ENCODE measurements at places on chromosomes 4 and X. TPM values are rescaled to one million over a fixed set of nuclear protein-coding genes. Genes with fewer than 3 reads are reported as not detected.

DNA sequence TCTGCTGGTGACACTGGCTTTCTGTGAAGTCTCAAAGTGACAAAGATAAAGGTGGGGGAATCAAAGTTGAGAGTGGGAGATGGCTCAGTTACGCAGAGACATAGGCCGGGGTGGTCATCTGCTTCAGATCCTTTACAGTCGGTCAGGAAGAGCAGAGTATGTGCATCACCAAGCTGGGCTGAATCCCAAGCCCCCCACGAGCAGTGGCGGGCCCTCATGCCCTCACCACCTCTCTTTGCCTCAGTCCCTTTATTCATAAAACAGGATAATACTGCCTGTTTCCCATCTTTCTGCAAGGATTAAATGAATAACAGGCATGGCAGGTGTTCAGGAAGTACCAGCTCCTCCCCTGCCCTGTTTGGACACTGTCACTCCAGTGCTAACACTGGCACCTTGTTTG, 135.6 kb downstream of the EVC2 start:
- no peaks in the 10 kb centered on the region for H3K36me3 ChIP-seq
- H3K27me3 ChIP-seq: no peaks in the 10 kb centered on the region
- no peaks in the 10 kb centered on the region for H3K4me1 ChIP-seq
- DNase-seq: no peak
- H3K4me3 ChIP-seq: no peak overlapping the region

GRCh38 chr4:29311247-29311646, 1408.9 kb upstream of the PCDH7 start:
- H3K4me3 ChIP-seq: no peak overlapping the region
- H3K4me1 ChIP-seq: no peaks in the 10 kb centered on the region
- no peaks in the 10 kb centered on the region for H3K27me3 ChIP-seq

- no peaks in the 10 kb centered on the region for H3K36me3 ChIP-seq
- H3K27ac ChIP-seq: no peak overlapping the region
- no peak for DNase-seq
- H3K4me1 ChIP-seq: no peaks in the 10 kb centered on the region
- no peak overlapping the region for H3K4me3 ChIP-seq
These were observed 57.9 kb upstream of the ETNPPL start for GRCh38 chr4:108820492-108821350.

DNA sequence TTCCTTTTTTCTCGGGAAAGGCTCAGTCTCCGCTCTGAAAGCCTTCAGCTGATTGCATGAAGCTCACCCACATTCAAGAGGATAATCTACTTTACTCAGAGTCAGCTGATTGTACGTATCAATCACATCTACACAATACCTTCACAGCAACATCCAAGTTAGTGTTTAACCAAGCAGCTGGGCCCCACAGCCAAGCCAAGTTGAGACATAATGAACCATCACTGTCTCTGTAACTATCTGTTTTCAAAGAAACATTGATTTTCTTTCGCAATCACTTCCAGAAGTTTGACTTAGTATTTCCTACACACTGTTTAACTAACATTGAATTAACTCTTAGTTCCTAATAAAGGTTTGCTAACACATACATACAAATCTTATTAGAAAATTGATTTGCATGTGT, 40.3 kb downstream of the RWDD4 start:
- H3K27me3 ChIP-seq: no peaks in the 10 kb centered on the region
- DNase-seq: no peak
- H3K27ac ChIP-seq: no peak overlapping the region
- no peaks in the 10 kb centered on the region for H3K36me3 ChIP-seq
- no peaks in the 10 kb centered on the region for H3K4me1 ChIP-seq

GRCh38 chrX:19017271-19017670, 33.4 kb upstream of the PHKA2 start:
- H3K4me3 ChIP-seq: no peak overlapping the region
- no peaks in the 10 kb centered on the region for H3K4me1 ChIP-seq
- no peaks in the 10 kb centered on the region for H3K27me3 ChIP-seq
- DNase-seq: no peak

GRCh38 chr4:184444215-184444952, 30.0 kb downstream of the IRF2 start:
- no peak overlapping the region for H3K27ac ChIP-seq
- no peaks in the 10 kb centered on the region for H3K27me3 ChIP-seq
- peaks cover 3% of the 10 kb centered on the region for H3K36me3 ChIP-seq
- DNase-seq: no peak

DNA sequence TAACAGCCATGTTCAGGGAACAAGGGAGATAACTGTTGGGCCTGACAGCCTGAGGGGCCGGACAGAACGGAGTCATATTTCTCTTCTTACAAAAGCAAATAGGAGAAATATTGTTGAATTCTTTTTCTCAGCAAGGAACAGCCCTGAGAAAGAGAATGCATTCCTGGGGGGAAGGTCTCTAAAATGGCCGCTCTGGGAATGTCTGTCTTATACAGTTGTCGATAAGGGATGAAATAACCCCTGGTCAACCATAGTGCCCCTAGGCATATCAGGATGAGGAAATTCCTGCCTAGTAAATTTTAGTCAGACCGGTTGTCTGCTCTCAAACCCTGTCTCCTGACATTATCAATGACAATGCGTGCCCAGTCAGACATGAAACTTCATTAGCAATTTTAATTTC, 1925.5 kb downstream of the PCDH7 start:
- no peak overlapping the region for H3K4me3 ChIP-seq
- H3K27me3 ChIP-seq: no peaks in the 10 kb centered on the region
- H3K27ac ChIP-seq: no peak overlapping the region
- H3K36me3 ChIP-seq: no peaks in the 10 kb centered on the region
- DNase-seq: no peak

- H3K27me3 ChIP-seq: no peaks in the 10 kb centered on the region
These were observed 4.8 kb upstream of the TENM3 start for GRCh38 chr4:182238355-182238931.

GRCh38 chr4:124437853-124438495, 274.6 kb downstream of the ANKRD50 start:
- no peaks in the 10 kb centered on the region for H3K4me1 ChIP-seq
- H3K27me3 ChIP-seq: no peaks in the 10 kb centered on the region
- DNase-seq: no peak
- H3K36me3 ChIP-seq: no peaks in the 10 kb centered on the region
- H3K4me3 ChIP-seq: no peak overlapping the region

DNA sequence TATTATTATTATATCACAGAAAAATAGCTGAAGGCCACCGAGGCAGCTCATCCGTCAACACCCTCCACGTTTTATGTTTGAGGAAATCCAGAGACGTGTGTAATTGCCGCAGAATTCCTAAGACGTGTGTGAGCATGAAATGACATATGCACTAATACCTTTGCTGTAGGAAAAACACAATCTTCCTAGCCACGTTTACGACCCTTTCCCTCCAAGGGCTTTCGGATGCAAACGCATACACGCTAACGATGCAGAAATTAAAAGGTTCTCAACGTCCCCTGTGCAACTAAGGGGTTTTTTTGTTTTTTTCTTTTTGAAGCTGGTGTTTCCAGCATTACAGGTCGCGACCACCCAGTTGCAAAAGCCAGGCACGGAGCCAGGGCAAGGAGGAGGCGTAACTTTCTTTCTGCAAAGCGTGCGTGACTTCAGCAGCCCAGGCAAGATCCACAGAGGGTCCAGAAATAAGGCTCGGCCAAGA, 33.8 kb downstream of the CRLF2 start:
- no peaks in the 10 kb centered on the region for H3K36me3 ChIP-seq
- H3K4me3 ChIP-seq: no peak overlapping the region
- DNase-seq: no peak
- H3K27me3 ChIP-seq: no peaks in the 10 kb centered on the region
- no peak overlapping the region for H3K27ac ChIP-seq

DNA sequence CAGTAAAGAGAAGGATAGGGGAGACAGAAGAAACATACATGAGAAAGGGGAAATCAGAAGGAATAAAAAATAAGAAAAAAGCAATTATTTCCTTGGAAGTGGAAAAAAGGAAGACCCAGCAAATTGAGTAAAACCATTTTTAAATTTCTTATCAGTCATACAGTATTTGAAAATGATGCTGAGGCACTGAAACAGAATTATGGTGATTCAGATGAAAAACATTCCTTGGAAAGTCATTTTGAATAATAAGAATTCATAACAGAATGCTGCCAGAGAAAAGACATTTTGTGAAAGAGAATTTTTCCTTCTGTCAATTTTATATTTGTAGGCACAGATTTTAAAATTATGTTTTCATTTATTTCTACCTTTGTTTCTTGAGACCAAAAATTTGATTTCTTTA, 895.5 kb upstream of the EPHA5 start:
- H3K4me1 ChIP-seq: no peaks in the 10 kb centered on the region
- DNase-seq: no peak
- H3K27ac ChIP-seq: no peak overlapping the region
- H3K4me3 ChIP-seq: no peak overlapping the region
- no peaks in the 10 kb centered on the region for H3K36me3 ChIP-seq

DNA sequence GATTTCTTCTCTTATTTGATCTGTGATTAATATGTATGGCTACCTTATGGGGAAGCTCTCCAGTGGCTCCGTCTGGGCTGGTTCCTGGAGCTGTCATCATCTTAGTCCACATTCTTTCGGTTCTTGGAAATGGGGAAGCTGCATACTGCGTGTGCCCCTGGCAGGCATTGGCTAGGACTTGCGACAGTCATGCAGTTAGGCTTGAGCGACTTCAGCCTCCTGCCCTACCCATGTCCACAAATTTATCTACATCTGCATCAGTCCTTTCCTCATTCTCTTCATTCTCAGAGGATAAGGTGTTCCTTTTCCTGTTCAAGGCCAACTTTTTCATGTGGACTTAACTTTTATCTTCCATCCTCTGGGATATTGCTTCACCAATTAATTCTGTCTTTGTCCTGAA, 214.2 kb downstream of the RELL1 start:
- H3K27ac ChIP-seq: no peak overlapping the region
- H3K27me3 ChIP-seq: no peaks in the 10 kb centered on the region
- DNase-seq: no peak
- H3K4me3 ChIP-seq: no peak overlapping the region

DNA sequence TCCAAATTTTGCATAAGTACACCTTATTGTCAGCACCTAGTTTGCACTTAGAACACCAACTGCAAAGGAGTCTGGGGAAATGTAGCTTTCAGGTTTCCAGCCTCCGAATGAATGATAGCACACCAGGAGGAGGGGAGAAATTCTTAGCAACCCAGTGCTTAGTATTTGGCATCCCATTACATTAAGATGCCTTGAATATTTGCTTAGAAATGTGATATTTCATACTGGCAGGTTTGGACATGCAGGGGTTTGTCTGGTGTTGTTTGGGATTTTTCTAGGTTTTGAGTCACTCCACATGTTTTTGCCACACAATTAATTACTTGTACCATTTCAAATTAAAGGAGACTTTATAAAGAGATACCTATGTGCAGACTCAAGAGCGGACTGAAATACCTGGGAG, 60.3 kb upstream of the CAMK2D start:
- no peaks in the 10 kb centered on the region for H3K27me3 ChIP-seq
- H3K36me3 ChIP-seq: no peaks in the 10 kb centered on the region

DNA sequence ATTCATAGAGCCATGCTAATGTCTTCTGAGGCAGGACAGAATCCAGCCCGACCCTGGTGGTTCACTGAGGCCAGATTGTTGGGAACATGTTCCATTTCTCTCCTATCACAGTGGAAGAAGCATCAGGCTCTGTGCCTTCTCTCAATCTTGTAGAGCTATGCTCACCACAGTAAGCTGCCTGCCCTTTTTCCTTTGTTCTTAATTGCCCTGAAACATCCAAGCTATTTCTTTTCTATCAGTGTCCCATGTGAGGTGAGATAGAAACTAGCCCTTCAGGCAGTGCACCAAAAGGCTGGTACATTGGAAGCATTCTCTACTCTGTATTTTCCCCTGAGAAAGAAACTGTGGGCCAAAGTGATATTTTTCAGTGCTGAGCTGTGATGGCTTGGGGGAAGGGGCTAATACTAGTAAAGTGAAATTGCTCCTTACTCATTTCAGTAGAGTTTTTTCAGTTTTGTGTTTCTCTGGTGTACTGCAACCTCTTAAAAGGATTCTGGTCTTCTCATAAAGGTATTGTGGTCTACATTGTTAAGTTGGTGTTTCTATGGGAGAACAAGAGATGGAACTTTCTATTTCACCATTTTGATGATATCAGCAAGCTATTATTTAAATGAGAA, 611.2 kb downstream of the RPA4 start:
- no peak overlapping the region for H3K4me3 ChIP-seq
- H3K4me1 ChIP-seq: no peaks in the 10 kb centered on the region
- DNase-seq: no peak
- no peaks in the 10 kb centered on the region for H3K36me3 ChIP-seq
- no peaks in the 10 kb centered on the region for H3K27me3 ChIP-seq
- H3K27ac ChIP-seq: no peak overlapping the region

- no peaks in the 10 kb centered on the region for H3K27me3 ChIP-seq
- H3K36me3 ChIP-seq: peaks cover under 1% of the 10 kb centered on the region
- H3K4me1 ChIP-seq: no peaks in the 10 kb centered on the region
- H3K4me3 ChIP-seq: no peak overlapping the region
- DNase-seq: no peak
These were observed 1.4 kb upstream of the FAM53A start for GRCh38 chr4:1685235-1686150.

DNA sequence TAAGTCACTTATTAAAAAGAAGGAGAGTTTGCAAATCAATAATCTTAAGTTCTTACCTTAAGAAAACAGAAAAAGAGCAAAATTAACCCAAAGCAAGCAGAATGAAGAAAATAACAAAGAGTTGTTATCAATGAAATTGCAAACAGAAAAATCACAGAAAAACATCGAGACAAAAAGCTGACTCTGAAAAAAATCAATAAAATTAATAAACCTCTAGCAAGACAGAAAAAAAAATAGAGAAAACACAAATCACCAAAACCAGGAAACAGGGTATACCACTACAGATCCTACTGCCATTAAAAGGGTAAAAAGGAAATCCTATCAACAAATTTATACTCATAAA, 17.3 kb upstream of the RBM41 start:
- no peaks in the 10 kb centered on the region for H3K4me1 ChIP-seq
- H3K27ac ChIP-seq: no peak overlapping the region
- H3K4me3 ChIP-seq: no peak overlapping the region

GRCh38 chrX:40573763-40574162, 7.0 kb upstream of the ATP6AP2 start:
- no peaks in the 10 kb centered on the region for H3K4me1 ChIP-seq
- H3K27ac ChIP-seq: no peak overlapping the region
- no peak overlapping the region for H3K4me3 ChIP-seq
- no peaks in the 10 kb centered on the region for H3K36me3 ChIP-seq
- DNase-seq: peak; percentile 51

- no peak overlapping the region for H3K27ac ChIP-seq
- DNase-seq: no peak
- H3K4me3 ChIP-seq: no peak overlapping the region
- no peaks in the 10 kb centered on the region for H3K36me3 ChIP-seq
- H3K4me1 ChIP-seq: no peaks in the 10 kb centered on the region
- no peaks in the 10 kb centered on the region for H3K27me3 ChIP-seq
These were observed 199.3 kb downstream of the TMA16 start for GRCh38 chr4:163693776-163694175.

- H3K27me3 ChIP-seq: no peaks in the 10 kb centered on the region
- no peaks in the 10 kb centered on the region for H3K4me1 ChIP-seq
- no peak overlapping the region for H3K4me3 ChIP-seq
These were observed 109.9 kb upstream of the BCOR start for GRCh38 chrX:40207626-40208025.

- H3K4me3 ChIP-seq: no peak overlapping the region
- no peaks in the 10 kb centered on the region for H3K27me3 ChIP-seq
- no peaks in the 10 kb centered on the region for H3K36me3 ChIP-seq
- DNase-seq: no peak
These were observed 35.2 kb downstream of the ARL9 start for GRCh38 chr4:56540826-56541225.

The ADGRG4 gene
- total RNA-seq: not detected

The CCSER1 gene
- not detected for total RNA-seq

The SLC10A4 gene
- total RNA-seq: not detected

The IL2RG gene
- 323 TPM for total RNA-seq

The RADX gene
- 6.8 TPM for total RNA-seq

The TMPRSS11B gene
- total RNA-seq: not detected

The PFKFB1 gene
- 0.53 TPM for total RNA-seq

The CXCL11 gene
- total RNA-seq: 0.18 TPM

The TCP11X2 gene
- not detected for total RNA-seq

The GLRA2 gene
- total RNA-seq: not detected

The RUFY3 gene
- 14.8 TPM for total RNA-seq

The MAGED4 gene
- total RNA-seq: 0.24 TPM

The MAGEA8 gene
- total RNA-seq: not detected
